ENCODE measurements at places on chromosomes 11 and 22.

- DNase-seq = no peak
Measured at GRCh38 chr11:59243633-59244032, 30.9 kb upstream of the MPEG1 start.

- DNase-seq = no peak
Measured at GRCh38 chr11:60059521-60060240, 3.2 kb downstream of the MS4A3 start.

DNA sequence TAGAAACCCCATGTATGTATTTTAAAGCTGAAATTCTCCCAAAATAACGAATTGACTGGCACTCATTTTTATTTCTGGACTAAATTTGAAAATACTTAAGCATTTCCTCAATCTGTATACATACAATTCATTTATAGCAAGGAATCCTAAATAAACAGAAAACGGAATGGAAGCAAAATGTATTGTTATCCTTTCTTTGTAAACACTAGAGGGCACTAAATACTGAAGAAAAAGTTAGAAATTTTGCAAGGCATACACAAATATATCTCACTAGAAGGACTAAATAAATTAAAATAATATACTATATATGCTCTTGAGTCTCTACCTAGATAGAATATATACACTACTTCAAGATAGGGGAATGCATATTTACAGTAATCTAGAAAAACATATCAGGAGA lies 23.1 kb upstream of the ANO5 start:
- DNase-seq = peak; percentile 55

DNA sequence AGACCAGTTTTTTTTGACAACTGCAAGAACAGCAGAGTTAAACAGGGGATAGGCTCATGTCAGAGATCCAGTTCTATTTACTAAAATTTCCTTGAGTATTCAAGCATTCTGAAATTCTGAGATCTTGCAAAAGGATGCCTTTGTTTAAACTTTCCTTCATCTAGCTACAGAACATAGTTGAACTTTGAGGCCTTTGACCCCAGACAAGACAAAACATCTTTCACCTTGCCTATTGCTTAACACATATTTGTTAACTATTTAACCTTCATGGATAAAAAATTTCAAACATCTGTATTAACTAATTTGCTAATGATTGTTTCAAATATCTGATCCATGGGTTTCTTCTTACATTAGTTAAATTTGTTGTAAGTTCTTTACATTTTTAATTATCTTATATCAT lies 38.2 kb downstream of the GLYATL1 start:
- no peak for DNase-seq

GRCh38 chr11:44825058-44825785 lies 98.5 kb downstream of the TSPAN18 start:
- no peak for DNase-seq

DNA sequence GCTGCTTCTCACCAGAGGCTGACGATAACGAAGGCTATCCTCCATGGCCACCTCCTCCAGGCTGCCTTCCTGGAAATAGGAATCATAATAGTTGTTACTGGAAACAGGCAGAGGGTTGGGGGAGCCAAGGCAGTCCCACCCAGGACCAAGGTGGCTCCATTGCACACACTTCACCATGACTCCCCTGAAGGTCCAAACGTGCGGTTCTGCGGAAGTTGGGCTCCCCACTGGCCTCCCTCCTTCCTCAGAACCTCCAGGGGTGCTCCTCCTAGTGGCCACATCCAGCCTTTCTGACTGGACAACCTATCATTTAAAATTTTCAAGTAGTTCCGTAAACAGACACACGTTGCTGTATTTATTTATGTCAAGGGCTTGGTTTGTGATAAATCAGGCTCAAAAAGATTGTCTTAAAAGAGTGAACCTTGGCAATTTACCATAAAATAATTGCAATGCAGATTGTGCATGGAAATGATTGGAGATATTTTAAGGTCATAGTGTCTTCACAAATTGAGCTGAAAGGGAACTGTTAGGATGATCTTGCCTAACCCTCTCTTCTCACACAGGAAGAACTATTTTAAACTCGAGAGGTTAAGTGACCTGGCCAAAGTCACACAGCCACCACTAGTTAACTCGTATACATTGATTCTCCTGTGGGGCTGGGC lies 1.4 kb upstream of the TCN2 start:
- DNase-seq = peak; percentile 18

- DNase-seq = peak; percentile 45
Measured at GRCh38 chr11:67614730-67615714, 8.3 kb downstream of the NDUFV1 start.

DNA sequence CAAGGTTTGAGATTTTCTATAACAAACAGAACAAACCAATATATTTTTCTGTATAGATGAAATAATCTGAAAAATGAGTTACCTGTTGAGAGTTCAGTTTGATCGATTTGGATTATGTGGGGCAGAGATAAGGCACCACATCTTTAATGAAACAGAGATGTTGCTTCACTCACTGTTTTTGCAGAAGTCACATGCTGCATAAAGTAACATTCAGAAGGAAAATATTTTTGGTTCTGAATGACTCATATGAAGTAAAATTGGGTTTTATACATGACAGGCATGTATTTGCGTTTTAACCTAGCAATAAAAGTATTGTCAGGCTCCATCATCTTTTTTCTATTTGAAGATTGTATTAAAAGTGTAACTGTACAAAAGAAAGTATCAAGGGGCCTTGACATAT lies 77.8 kb downstream of the BBOX1 start:
- no peak for DNase-seq

DNA sequence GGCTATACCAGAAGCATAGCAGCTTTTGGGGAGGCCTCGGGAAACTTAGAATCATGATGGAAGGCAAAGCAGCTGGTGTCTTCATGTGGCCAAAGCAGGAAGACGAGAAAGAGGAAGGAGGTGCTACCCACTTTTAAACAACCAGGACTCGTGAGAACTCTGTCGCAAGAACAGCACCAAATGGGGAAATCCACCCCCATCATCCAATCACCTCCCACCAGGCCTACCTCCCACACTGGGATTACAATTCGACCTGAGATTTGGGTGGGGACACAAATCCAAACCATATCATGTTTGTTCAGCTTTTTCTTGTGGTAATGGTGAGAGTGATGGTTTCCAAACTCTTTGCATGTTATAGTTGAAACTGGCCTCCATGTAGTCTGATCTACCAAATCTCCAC lies 32.5 kb upstream of the OR10D3 start:
- DNase-seq = no peak

GRCh38 chr11:11971906-11972547 lies 36.4 kb downstream of the DKK3 start:
- peak; percentile 50 for DNase-seq

GRCh38 chr11:60762851-60763691 lies 6.4 kb downstream of the MS4A15 start:
- DNase-seq = no peak

DNA sequence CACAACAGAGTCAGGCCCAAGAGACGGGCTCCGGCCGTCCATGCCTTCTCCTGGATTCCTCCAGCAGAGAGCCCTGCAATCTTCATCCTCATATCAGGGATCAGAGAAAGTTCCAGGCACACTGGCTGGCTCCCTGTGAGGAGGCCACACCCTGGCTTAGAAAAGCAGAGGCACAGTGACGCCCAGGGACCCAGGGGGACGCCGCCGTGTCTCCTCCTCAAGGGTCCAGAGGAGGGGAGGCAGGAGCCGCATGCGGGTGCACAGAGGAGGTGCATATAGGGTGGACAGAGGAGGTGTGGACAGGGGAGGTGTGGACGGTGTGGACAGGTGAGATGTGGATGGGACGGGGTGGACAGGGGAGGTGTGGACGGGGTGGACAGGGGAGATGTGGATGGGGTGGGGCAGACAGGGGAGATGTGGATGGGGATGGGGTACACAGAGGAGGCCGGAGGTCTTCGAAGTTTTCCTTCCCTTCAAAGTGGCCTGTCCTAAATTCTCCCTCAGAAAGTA lies 1521.9 kb downstream of the BRD1 start:
- no peak for DNase-seq

DNA sequence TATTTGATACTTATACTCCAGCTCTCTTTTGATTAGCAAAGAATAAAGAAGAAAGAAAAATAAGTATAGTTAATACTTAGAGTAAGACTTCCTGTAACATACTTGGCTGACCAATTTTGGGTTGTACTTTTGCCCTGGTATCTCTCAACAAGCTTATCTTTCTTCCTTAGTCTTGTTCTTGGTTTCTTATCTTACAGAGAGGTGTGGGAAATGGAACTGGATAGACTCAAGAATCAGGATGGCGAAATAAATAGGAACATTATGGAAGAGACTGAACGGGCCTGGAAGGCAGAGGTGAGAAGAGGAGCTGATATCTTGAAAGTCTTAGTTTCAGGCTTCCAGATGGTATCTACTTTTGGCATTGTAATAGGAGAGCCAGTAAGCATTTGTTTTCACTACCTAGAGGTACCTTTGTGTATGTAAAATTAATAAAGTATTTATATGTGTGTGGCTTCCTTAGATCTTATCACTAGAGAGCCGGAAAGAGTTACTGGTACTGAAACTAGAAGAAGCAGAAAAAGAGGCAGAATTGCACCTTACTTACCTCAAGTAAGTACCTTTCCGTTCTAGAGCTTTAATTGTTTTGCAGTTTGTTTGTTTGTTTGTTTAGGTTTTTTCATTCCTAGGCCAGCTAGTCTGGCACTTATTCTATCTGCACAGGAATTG lies 11.3 kb upstream of the BACE1-AS start:
- no peak for DNase-seq

DNA sequence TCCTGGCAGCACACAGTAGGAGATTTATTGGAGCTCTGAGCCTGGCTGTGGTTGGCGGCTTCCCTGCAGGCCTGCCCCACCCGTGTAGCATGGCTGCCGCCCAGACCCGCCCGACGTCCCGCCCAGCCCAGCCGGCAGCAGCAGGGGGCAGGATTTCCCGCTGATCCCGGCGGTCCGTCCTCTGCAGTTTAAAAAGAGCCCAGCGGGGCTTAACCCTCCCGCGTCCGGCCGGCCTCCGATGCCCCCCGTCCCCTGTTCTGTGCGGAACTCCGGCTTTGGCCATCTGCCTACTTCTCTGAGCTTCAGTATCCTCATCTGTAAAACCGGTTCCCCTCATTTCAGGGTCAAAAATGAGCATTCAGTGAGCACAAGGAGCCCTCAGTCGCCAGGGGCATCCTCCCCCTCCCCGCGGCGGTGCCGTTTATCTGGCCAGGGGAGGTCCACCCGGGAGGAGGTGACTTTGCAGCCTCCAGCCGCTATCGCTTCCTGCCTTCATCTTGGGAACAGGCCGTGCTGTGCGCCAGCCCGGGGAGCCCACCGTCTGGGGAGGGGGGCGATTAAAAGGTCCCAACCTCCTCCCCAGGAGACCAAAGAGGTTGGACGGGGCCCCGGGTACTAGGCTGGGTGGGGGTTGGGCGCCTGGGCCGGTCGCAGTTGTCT lies at the start of gene GAS2L1:
Gene GAS2L1, plus strand, starts transcription at position 476 of the 660 bp plus-strand sequence. CDS start 1,456 bp downstream, outside the sequence.
- peak; percentile 73 for DNase-seq

GRCh38 chr11:77361184-77361583 lies 59.7 kb upstream of the GDPD4 start:
- DNase-seq = no peak
